EL (cell line): ENCODE measurements at places on chromosomes 6 and 20.

DNA sequence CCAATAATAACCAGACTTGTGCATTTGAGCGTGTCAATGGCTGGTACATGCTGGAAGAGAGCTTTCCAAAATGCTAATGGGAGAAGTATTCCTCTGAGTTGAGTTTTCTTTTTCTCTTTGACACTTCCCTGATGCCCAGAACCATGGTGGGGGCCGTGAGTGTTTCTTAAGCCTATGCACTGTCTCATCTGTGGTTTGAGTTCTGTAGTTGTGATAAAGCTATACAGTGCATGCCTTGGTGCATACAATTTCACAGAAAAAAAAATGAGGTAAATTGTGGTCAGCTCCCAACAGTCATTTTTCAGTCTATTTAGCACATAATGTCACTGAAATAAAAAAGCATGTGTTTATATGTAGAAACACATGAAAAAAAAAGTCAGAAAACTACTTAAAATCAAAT lies 204.8 kb downstream of the HDGFL1 start:
- no peak for DNase-seq

DNA sequence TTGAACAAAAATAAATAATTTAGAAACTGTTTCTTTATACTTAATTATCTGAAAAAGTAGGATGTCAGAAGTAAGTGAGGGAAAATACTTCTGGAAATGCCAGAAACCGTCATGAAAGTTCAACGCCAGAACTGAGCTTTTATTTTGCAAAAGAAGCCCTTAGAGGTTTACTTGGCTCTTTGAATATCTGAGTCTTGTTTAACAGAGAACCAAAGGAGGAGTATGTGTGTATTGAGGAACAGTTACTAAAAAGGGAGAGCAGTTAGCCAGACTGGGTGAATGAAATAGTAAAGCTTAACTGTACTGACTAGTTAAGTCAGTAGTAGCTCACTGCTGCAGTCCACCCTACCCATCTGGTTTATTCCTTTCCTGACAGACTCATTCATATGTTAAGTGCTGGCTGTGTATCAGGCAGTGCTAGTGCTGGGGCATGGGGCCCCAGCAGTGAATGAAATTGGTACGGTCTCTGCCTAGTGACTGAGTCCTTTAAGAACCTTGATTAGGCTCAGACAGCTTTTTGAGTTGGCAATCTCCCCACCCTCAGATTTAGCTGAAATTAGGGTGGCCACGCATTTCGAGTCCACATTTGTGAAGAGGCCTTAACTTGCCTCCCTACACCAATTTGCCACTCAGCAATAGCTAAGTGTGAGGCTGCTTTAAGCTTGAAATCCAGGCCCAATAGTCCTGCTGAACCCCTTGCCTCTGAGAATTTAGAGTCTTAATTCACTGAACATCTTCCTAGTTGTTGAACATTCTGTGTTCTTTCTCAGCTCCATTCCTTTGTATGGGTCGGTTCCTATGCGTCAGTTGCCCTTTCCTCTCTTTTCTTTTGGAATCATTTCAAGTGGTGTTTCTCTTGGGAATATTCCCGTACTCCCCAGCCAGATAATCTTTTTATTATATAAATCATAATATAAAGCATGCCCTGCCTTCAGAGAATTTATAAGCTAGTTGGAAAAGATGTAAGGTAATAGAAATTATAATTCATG lies 20.2 kb downstream of the MAP3K4 start:
- DNase-seq = no peak

- DNase-seq = no peak
Observed at GRCh38 chr6:27294409-27294808, 17.7 kb downstream of the POM121L2 start.

GRCh38 chr20:34570859-34571306 lies 12.4 kb downstream of the MAP1LC3A start:
- DNase-seq = peak; percentile 67
